ENCODE measurements at places on chromosomes 5 and 9. TPM values are rescaled to one million over a fixed set of nuclear protein-coding genes. Genes with fewer than 3 reads are reported as not detected.
A peak's percentile ranks its signal among the peaks of the same experiment; 100 is the strongest.

- DNase-seq: no peak
- no peak overlapping the region for H3K4me3 ChIP-seq
- H3K27ac ChIP-seq: no peak overlapping the region
- no peaks in the 10 kb centered on the region for H3K36me3 ChIP-seq
- no peaks in the 10 kb centered on the region for H3K4me1 ChIP-seq
These were observed 554.8 kb upstream of the SGCD start for GRCh38 chr5:155772009-155772662.

DNA sequence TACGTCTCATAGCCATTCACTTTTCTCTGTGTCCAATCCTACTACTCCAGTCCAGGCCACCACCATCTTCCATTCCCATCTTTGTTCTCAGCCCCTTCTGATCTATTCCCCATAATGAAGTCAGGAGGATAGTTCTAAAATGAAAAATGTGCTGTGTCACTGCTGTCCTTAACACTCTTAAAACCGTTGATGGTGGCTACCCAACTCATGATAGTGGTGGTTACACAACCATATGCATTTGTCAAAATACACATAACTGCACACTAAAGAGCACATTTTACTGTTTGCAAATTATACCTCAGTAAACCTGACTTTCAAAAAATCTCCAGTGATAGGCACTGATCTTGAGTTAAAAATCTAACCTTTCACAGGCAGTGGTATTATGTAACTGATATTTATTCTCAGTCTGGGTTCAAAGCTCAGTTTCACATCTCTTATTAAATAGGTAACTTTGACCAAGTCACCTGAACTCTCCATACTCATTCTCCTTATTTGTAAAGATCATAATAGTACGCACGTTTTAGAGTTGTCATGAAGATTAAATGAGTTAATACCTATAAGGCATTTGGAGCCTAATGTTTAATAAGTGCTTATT is 24.6 kb upstream of the ADRB2 start:
- no peaks in the 10 kb centered on the region for H3K36me3 ChIP-seq
- no peak overlapping the region for H3K4me3 ChIP-seq
- no peaks in the 10 kb centered on the region for H3K27me3 ChIP-seq
- H3K27ac ChIP-seq: no peak overlapping the region
- peaks cover 4% of the 10 kb centered on the region for H3K4me1 ChIP-seq

DNA sequence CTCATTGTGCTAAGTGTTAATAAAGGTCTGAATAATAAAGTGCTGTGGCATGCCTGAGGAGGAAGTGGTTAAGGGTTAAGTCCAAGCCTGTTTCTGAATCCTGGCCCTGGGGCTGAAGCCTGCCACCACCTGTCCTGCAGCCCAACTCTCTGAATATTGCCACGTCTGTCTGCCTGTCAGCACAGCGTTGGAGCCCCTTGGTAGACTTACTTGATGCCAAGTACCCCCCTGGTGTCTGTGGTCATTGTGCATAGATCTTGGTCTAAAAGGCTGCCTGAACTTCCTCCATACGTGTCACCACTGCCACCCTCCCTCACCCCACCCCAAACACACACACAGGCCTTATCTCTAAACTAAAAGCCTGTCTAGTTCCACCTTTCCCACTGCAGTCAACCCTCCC is 35.4 kb upstream of the SLC2A8 start:
- no peak overlapping the region for H3K4me3 ChIP-seq
- H3K36me3 ChIP-seq: no peaks in the 10 kb centered on the region
- no peak overlapping the region for H3K27ac ChIP-seq
- H3K27me3 ChIP-seq: no peaks in the 10 kb centered on the region
- H3K4me1 ChIP-seq: no peaks in the 10 kb centered on the region
- no peak for DNase-seq

DNA sequence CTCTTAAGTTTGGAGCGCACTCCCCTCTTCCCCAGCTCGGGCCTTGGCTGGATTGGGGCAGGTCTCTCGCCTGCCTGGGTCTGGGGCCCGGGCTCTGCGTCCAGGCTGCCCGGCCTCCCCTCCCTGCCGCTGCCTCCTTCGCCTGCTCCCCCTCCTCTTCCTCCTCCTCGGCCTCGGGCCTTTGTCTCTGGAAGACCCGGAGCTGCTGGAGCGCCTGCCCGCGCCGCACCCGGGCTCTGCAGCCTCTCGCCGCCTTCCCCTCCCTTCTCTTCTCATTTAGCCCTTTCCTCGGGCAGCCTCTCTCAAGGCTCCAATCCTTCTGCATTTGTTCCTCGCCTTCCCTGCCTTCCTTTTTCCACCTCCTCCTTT is 218.5 kb downstream of the C9orf50 start:
- H3K27ac ChIP-seq: peak overlapping the region; percentile 74
- peak overlapping the region; percentile 9 for H3K4me3 ChIP-seq
- no peaks in the 10 kb centered on the region for H3K36me3 ChIP-seq

DNA sequence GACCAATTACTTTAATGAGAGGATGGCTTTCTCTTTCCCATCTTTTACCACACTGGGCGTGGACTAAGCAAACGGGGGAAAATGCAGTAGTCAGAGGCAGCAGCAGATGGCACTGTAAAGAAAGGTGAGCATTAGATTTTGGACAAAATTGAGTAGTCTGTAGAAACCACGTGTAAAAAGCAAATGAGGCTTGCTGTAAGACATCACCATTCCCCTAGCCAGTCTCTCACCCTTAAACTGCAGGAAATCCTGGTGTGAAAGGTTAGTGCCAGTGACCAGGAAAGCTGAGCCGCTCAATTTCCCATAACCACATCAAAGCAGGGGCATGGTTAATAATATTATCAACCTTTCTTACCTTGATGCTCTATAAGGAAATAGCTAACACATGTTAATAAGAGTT is 31.8 kb downstream of the SPATA31C2 start:
- H3K27ac ChIP-seq: no peak overlapping the region
- H3K27me3 ChIP-seq: no peaks in the 10 kb centered on the region
- H3K4me3 ChIP-seq: no peak overlapping the region

- no peaks in the 10 kb centered on the region for H3K36me3 ChIP-seq
- H3K4me1 ChIP-seq: no peaks in the 10 kb centered on the region
- DNase-seq: no peak
- no peaks in the 10 kb centered on the region for H3K27me3 ChIP-seq
- peak overlapping the region; percentile 96 for H3K27ac ChIP-seq
- peak overlapping the region; percentile 63 for H3K4me3 ChIP-seq
These were observed 3.1 kb downstream of the SMARCA2 start for GRCh38 chr9:2018162-2018643.

GRCh38 chr5:111517853-111518501 is 5.6 kb upstream of the STARD4 start:
- no peak overlapping the region for H3K27ac ChIP-seq
- no peak for DNase-seq
- no peaks in the 10 kb centered on the region for H3K36me3 ChIP-seq
- H3K4me3 ChIP-seq: no peak overlapping the region
- no peaks in the 10 kb centered on the region for H3K27me3 ChIP-seq
- peaks cover 6% of the 10 kb centered on the region for H3K4me1 ChIP-seq

DNA sequence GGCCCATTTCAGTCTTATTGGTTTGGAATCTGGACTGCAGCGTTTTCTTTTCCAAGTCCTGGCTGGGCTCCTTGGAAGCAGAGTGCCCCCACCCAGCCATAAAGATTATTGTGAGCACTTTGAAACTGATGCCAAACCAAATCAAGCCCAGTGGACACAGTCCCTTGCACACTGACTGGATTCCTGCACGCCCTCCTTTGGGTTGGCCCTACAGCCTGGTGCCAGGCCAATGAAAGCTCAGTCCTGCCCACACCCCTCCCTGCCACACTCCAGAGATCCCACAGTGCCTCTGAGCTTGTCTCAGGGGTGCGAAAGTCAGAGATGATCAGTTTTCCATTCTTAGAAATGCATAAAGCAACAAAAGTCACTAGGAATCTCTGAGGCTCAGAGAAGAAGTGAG is 181.9 kb downstream of the CETN3 start:
- no peak overlapping the region for H3K4me3 ChIP-seq
- peaks cover 16% of the 10 kb centered on the region for H3K4me1 ChIP-seq
- no peaks in the 10 kb centered on the region for H3K36me3 ChIP-seq
- H3K27ac ChIP-seq: no peak overlapping the region
- no peaks in the 10 kb centered on the region for H3K27me3 ChIP-seq
- no peak for DNase-seq

GRCh38 chr9:20684875-20685696 is 1.0 kb downstream of the FOCAD start:
- H3K4me3 ChIP-seq: peak overlapping the region; percentile 78
- peak overlapping the region; percentile 88 for H3K27ac ChIP-seq
- DNase-seq: no peak
- H3K4me1 ChIP-seq: no peaks in the 10 kb centered on the region
- H3K36me3 ChIP-seq: no peaks in the 10 kb centered on the region
- H3K27me3 ChIP-seq: no peaks in the 10 kb centered on the region

HTR4 gene
- total RNA-seq: 16.1 TPM

PRR16 gene
- total RNA-seq: 5.7 TPM

MYMK gene
- not detected for total RNA-seq

ANXA2R gene
- total RNA-seq: 1.8 TPM

ORM2 gene
- total RNA-seq: not detected
